Hypothalamus (tissue), 51 donors: ENCODE measurements at places on chromosomes 16 and 17.

DNA sequence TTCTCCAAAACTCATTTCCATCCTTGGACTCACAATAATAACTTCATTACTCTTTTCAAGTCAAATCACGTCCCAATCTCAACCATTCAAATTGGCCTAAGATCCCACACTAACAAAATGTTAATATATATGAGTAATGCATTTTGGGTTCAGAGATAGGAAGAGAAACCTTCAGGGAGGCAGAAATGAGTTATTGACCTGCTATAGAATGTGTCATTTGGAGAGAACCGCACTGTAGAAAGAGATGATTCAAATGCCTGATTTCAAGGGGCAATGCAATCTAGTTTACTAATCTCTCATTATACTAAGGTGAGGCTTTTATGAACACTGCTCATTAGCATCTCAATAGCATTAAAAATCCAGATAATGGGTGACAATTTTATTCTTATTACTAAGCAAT lies 1595.0 kb upstream of the GOT2 start:
- DNase-seq: no peak

DNA sequence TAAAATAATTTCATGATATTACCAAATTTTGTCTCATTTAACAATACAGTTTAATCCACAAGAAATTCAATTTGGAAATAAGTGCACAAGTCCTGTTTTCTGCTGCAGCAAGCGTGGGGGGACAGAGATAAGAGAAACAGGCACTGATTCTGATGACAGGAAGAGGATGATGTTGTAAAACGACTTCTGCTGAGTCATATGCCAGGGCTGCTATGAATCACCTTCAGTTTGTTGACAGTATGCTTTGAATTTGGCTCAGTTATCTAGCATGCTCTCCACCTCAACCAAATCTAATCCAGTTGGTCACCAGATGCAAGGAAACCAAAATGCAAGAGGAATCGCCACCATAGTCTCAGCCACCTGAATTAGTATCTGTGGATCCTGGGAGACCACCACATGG lies 244.1 kb upstream of the MON1B start:
- DNase-seq: no peak

- DNase-seq: no peak
These were observed 62.7 kb upstream of the ADORA2B start for GRCh38 chr17:15882058-15882720.

DNA sequence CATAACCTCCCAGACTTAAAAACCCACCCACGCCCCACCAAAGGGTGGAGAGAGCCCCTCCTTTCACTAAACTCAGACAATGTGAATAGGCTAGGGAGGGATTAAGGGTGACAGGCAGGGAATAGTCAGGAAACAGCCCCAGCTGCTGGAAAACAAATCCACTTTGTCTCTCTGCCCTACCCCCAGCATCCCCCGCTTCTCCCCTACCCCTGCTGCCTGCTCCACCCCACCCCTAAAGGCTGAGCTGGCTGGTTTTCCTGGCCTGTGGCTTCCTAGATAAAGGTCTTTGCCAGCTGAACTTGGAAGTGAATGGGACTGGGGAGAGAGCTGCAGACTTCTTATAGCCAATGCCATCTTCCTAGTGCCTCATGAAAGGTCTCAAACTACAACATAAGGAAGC lies 15.0 kb downstream of the CAVIN1 start:
- DNase-seq: peak; percentile 79

GRCh38 chr16:17607075-17607509 lies 136.3 kb upstream of the XYLT1 start:
- no peak for DNase-seq

DNA sequence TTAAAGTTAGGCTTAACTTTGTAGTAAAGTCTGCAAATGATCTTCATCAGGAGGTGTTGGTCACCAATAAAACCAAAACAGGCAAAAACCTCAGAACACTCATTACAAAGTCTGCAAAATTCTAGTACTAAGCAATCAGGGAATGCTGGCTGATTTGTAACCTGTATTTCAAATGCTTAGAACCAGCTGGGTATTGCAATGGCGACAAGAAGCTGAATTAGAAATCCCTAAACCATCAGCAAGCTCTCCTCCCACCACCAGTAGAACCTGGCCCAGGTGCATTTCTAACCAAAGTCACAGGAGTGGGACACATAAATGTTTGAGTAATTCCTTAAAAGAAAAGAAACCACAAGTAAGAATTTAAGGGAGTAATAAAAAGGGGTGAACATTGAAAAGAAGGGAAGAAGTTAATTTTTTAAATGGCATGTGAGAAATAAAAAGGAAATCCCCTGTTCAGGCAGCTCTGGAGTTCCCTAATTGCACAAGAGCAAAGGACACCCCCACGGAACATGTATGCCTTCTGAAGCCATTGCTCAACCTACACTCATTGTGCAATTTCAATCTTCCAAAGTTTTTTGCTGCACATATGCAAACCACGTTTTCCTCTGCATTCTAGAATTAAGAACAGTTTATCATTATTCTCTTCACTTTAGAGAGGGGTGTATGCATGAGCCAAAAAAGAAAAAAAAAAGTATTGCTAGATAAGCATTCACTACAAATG lies 102.9 kb downstream of the HIC1 start:
- DNase-seq: no peak

GRCh38 chr16:27238591-27238990 lies 30.0 kb downstream of the NSMCE1 start:
- no peak for DNase-seq

DNA sequence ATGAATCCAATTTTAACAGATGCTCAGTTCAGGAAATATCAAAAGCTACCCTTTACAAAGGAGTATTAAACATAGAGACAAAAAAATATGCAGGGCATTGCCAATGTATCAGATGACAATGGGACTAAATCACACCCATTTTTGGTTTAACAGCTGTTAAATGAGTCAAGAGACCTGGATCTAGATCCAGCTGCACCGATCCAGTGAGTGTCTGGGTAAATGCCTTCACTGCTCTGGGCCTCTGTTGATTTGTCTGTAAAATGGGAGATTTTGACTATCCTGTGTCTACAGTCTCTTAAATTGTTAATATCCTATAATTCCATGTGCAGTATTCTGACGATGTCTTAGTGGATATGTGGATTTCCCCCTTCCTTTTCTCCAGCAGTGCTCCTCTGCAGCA lies 16.4 kb downstream of the KRT23 start:
- no peak for DNase-seq

GRCh38 chr17:12641084-12641483 lies 24.6 kb upstream of the MYOCD start:
- DNase-seq: no peak

- DNase-seq: no peak
These were observed 648.9 kb downstream of the WWOX start for GRCh38 chr16:78748220-78748929.

GRCh38 chr16:50354629-50355456 lies 13.9 kb downstream of the BRD7 start:
- no peak for DNase-seq
